ENCODE measurements at places on chromosomes 7 and 10.

GRCh38 chr7:143279186-143280098, 5.3 kb upstream of the TMEM139 start:
- no peak for DNase-seq

- no peak for DNase-seq
Observed at GRCh38 chr10:100377830-100378229, 30.8 kb downstream of the SCD start.

DNA sequence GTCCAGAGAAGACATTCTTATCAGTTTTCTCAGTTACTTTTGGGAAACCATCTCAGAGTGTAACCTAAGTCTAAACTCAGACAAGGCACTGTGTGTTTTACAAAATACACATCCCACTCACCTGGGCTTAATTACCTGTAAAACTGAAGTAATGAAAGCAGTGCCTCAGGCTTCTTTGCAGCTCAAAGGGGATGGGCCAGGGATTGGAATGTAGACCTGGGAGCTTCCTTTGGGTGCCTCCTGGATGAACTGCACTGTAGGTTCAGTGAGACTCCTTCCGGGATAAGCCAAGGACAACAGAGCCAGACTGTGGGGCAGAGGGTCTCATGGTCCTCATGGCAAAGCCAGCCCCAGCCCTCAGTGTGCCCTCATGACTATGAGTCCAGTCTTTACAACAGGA, 672.4 kb upstream of the GALNT17 start:
- DNase-seq, result no peak

GRCh38 chr7:6096581-6096980, 65.4 kb downstream of the ANKRD61 start:
- DNase-seq, result no peak

- no peak for DNase-seq
Observed at GRCh38 chr7:74371381-74372341, 82.0 kb upstream of the GTF2IRD1 start.

Data from left cardiac atrium (tissue), 4 donors.